ENCODE measurements at places on chromosomes 4 and X.

DNA sequence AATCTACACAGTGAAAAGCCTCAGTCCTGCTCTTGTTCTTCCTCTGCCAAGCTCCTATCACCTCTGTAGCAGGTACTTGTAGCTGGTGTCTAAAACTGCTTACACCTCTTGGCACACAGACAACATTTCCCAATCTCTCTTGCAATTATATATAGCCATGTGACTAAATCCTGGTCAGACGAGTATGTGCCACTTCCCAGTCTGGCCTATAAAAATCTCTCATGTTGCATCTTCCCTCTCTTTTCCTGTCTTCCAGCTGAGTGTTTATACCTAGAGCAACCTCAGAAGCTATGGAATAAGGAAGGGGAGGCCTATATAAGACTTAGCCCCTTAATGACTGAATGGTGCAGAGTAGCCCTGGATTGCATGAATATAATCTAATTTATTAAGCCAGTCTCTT is 105.8 kb downstream of the RNF150 start:
- peak; percentile 38 for DNase-seq

GRCh38 chrX:40938423-40938822 is 146.8 kb upstream of the USP9X start:
- DNase-seq, result peak; percentile 33

- DNase-seq, result no peak
Observed at GRCh38 chrX:48831909-48832291, 3.5 kb downstream of the PCSK1N start.

DNA sequence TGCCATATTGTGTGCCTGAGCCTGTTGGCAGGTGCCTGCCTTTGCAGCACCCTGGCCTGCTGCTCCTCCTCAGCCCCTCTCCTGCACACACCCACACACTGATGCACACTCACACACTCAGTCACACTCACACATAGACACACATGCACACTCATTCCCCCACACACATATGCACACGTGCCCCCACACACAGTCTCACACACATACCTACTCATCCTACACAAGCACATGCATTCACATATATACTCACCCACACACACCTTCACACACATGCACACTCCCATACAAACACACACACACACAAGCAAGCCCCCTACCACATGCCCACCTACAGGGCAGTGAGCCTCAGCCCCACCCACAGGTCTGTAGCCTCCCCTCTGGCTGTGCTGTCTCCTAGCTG is 245.0 kb downstream of the EVC2 start:
- no peak for DNase-seq

- no peak for DNase-seq
Observed at GRCh38 chr4:123675567-123675966, 279.0 kb downstream of the SPRY1 start.

GRCh38 chr4:110055158-110055768 is 142.6 kb downstream of the EGF start:
- DNase-seq, result peak; percentile 35

GRCh38 chrX:20046864-20047263 is 56.0 kb upstream of the BCLAF3 start:
- no peak for DNase-seq
